ENCODE measurements at places on chromosomes 4 and X. TPM values are rescaled to one million over a fixed set of nuclear protein-coding genes. Genes with fewer than 3 reads are reported as not detected.

Gene TASL
- not detected for total RNA-seq

Gene YTHDC1
- 32.9 TPM for total RNA-seq

Gene TREX2
- total RNA-seq: 1.8 TPM

Gene NRK
- total RNA-seq: not detected

Gene ZCCHC18
- not detected for total RNA-seq

Gene SLIT2
- total RNA-seq: not detected

Gene VEGFC
- total RNA-seq: 9.4 TPM

Gene TACR3
- not detected for total RNA-seq

Gene CSN1S1
- not detected for total RNA-seq

Gene GNRHR
- not detected for total RNA-seq

Gene NHS
- 2.3 TPM for total RNA-seq

Gene MAGEA6
- total RNA-seq: 13.6 TPM

Gene PAGE2
- total RNA-seq: not detected

Gene FAM47B
- not detected for total RNA-seq

Gene RAB40A
- not detected for total RNA-seq

Gene SMIM10L2A
- 0.15 TPM for total RNA-seq

Gene CXCL6
- total RNA-seq: not detected

Gene TCP11X2
- total RNA-seq: not detected

Gene ADRA2C
- 9.2 TPM for total RNA-seq

Gene CXorf58
- 0.06 TPM for total RNA-seq

Gene NUDT11
- 2.7 TPM for total RNA-seq

Gene CLCN4
- total RNA-seq: 3.6 TPM

Gene IL3RA
- total RNA-seq: 0.23 TPM

Gene GLRA2
- not detected for total RNA-seq

Gene TMEM150C
- 0.77 TPM for total RNA-seq

Gene SLC6A14
- total RNA-seq: not detected

Gene NXF2
- not detected for total RNA-seq

Gene TBC1D19
- 5.7 TPM for total RNA-seq

Gene PNCK
- total RNA-seq: 0.13 TPM

Gene XAGE2
- total RNA-seq: not detected

Gene GLUD2
- total RNA-seq: 2.5 TPM

Gene S100P
- total RNA-seq: 144 TPM

Gene EGF
- total RNA-seq: 0.25 TPM

Gene CFAP47
- 0.02 TPM for total RNA-seq

Gene ZMAT1
- 0.07 TPM for total RNA-seq

Gene VMA21
- 24.6 TPM for total RNA-seq

Gene BGN
- total RNA-seq: not detected

Gene MAGEB16
- total RNA-seq: not detected

Gene IL2
- total RNA-seq: not detected

Gene CLTRN
- total RNA-seq: 0.65 TPM

Gene TGIF2LX
- not detected for total RNA-seq
